Epithelial cell of proximal tubule (primary cell): ENCODE measurements at places on chromosomes 1 and 21. TPM values are rescaled to one million over a fixed set of nuclear protein-coding genes. Genes with fewer than 3 reads are reported as not detected.

The ROR1 gene
- total RNA-seq: 5.9 and 11.4 TPM in 2 replicates

DNA sequence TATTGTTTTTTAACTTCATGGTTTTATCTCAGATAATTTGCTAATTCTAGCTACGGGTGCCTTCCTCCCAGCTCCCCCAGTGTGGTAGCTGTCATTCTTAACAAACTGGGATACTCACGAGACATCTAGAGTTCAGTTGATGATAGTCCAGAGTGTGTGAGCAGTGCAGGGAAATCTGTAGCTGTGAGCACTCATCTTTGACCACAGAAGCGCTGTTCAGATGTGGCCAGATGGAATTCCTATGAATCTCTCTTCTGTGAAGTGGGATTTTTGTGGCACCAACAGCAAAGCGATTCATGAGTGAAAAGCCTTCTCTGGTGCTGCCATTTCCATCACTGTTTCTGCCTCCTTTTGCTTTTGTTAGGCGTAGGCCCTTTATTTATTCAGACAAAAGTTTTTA lies 125.1 kb downstream of the NFIA start:
- peak; percentile 80 for DNase-seq

DNA sequence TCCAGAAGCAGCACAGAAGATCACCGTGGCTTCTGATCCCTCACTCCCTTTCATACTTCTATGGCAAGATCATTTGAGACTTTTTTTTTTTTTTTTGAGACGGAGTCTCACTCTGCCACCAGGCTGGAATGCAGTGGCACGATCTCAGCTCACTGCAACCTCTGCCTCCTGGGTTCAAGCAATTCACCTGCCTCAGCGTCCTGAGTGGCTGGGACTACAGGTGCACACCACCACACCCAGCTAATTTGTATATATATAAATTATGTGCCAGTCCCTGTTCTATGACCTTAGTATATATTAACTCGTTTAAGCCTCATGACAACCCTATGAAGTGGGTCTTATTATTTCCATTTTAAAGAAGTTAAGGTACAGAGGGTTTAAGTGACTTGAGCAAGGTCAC lies 298.5 kb downstream of the VAV3 start:
- no peak for DNase-seq

The APOBEC4 gene
- not detected in 2 replicates for total RNA-seq

The CNN3 gene
- total RNA-seq: 196 and 284 TPM in 2 replicates

DNA sequence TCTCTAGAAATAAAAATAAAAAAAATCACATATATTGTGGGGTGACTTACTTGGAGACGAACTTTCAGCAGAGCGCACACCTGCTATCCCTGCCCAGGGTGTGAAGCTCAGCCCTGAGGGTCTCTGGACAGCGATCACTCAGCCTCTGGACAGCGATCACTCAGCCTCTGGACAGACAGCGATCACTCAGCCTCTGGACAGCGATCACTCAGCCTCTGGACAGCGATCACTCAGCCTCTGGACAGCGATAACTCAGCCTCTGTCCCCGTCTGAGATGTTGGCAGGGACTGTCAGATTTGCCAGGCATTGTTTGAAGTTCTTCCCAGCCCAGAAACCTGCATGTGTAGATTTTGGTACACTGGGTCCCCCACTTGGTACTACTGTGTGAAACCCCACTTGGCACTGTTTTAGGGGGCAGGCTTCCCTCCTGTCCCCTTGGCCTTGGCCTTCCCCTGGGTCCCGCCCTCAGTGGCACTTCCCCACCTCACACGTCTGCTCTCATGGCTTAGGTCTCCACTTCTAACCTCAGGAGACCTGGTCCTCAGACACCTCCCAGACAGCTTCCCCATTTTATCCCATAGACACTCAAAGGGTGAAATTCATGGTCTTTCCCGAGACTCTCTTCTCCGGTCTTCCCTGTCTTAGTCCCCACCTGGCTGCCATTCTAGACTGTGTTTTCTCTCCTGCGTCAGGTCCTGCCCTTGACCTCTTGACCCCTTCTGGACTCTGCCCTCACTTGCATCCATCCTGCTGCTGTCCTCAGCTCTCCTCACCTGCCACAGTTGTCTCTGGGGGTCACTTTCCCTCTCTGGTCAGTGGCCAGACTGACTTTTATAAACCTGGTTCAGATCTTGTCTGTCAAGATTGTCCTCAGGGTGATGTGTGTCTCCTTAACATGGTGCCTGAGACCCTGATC lies 10.2 kb downstream of the PSEN2 start:
- no peak for DNase-seq

DNA sequence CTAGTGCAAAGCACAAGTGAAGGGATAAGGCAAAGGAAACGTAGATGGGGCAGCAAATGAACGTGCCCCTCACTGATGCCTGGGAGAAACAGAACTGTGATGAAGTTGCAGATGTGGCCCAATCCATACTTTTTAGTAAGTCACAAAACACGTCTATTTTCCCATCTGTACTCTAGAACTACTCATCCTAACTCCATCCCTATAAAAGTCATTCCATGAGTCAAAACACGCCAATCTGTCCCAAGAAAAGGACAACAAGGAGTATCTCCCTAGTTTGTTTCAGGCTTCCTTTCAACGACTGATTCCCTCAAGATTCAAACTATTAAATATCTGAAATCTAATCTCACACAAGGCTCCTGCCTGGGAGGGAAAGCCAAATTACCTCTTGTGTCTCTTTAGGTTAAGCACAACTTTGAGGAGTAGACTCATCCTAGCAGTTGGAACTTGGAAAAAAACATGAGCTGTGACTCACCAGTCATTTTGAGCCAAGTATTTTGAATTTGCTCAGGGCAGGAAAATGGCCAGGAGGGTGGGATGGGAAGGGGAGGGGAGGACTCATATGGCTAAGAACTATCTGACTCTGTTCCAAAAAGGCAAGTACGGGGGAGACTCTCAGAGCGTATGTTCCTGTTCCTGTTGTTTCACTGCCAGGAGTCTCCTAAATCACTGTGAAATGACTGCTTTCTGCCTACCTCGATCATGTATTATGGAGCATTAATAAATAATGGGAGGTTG lies 214.5 kb upstream of the CAMK1G start:
- no peak for DNase-seq

The HMCN1 gene
- total RNA-seq: 0.07 and 1.6 TPM in 2 replicates

DNA sequence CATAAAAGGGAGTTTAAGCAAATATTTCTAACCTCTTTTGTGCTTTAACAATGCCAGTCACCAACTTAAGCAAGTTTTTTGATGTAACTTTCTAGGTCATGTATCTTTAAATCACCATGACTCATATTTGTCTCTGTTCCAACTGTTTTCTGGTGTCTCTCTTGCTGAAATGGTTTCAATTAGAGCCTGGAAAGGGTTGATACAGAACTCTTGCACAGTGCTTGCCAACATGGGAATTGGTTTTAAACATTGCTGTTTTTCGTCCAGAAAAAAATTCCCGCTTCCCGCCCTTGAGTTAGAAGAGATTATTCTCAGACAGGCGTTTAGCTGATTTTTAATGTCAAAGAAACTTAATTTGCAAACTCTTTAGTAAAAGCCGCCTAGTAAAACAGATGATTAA lies 46.4 kb upstream of the SLC22A15 start:
- peak; percentile 6 for DNase-seq

DNA sequence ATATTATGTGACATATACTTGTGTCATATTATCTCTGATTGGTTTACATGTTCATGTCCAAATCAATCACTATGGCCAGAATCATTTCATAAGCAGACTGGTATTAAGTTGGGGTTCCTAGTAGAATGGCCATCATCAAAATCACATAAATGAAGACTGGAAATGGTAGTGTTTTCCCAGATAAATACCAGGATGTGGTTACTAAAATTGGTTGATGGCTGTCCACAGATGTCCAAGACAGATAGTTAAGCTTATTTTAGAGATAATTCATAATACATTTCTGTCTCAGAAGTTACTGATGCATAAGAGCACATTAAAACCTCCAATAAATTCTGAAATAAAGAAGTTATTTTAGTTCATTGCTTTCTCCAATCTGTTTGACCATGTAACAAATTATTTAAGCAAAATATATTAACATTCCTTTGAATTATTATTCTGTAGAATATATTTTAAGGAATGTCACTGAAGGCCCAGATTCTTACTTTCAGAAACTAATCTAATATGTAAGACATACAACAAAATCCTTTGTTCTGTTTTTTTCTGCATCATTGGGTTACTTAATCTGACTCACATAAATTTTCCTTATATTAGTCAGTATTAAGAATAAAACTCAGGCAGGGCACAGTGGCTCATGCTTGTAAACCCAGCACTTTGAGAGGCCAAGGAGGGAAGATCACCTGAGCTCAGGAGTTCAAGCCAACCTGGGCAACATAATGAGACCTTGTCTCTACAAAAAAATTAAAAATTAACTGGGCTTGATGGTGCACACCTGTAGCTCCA lies 483.9 kb downstream of the PTPRC start:
- DNase-seq: peak; percentile 59

The NR5A2 gene
- not detected in 2 replicates for total RNA-seq

The C1orf146 gene
- not detected in 2 replicates for total RNA-seq

- DNase-seq: no peak
These were observed 133.4 kb downstream of the NEK7 start for GRCh38 chr1:198290089-198290683.

DNA sequence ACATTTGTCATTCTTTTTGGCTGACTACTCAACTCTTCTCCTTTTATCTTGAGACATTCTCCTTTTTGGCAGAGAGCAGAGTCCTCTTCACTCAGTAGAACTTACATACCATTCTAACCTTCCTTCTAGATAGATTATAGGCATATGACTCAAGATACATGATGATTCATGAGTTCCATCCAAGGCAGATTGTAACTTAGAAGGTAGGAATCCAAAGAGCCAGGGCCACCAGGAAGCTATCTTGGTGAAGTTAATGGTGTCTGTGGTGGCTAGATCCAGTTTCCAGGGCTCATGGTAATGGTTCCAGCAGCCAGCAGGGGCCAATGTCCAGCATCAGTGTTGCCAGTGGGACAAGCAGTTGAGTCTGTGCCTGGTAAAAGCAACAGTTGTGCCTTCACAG lies 76.1 kb upstream of the KIAA0040 start:
- no peak for DNase-seq
